ENCODE measurements at places on chromosomes 12 and 14.

GRCh38 chr14:80784820-80785219, 156.7 kb downstream of the CEP128 start:
- DNase-seq: no peak

GRCh38 chr12:93297032-93297431, 80.7 kb upstream of the NUDT4 start:
- DNase-seq: no peak

- DNase-seq: no peak
These were observed 67.6 kb downstream of the DENND5B start for GRCh38 chr12:31523306-31523705.

DNA sequence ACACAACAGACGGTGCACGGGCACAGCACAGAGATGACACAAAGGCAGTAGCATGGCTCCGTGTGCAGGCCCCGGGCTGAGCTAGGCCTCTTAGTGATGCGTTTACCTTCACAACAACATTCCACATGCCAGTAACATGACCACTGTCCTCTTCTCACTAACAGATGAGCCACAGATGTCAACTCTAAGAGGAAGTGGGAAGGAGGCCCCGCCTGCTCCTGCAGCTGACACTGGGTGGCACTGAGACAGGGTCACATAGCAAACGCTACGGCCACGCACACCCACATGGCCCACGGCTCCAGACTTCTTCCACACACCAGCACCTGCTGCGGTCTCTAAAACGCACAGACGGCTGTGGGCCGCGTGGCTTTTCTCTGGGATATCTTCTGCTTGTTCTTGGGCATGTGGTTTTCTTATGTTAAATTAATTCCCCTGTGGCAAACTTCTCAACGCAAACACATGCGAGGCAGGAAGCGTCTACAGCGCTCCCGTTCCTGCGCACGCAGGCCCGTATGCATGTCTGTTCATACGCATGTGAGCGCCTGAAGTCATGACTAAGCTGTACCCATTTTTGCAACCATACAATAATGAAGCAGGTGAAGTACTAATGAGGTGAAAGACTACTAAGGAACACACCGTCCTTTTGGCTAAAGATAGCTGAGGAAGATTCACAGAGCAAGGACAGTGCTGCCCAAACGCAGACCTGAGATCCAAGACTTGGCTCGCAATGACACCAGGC, 26.8 kb downstream of the AMN start:
- no peak for DNase-seq

GRCh38 chr12:91274916-91275315, 92.3 kb upstream of the DCN start:
- DNase-seq: no peak

Measured in NCI-H1694 treated with DMSO at 0.1 percent for 48 hours (cell line).